ENCODE measurements at places on chromosomes 2 and 18.
A peak's percentile ranks its signal among the peaks of the same experiment; 100 is the strongest.

DNA sequence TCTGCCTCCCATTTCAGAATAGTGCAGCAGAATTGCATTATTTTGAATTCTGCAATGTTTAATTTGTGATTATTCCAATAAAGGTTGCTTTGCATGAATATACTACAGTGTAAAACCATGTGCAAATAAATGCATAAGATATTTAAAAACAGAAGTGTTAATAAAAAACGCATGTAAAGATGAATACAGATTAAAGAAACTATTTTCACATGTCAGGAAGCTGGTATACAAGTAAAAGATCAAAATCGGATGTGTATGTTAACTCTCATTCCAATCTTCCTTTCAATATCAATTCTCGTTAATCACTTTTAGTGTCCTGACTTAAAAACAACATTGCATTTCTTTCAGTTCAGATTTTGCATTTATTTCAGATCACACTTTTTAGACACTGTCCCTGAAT, 3.1 kb downstream of the MCEE start:
- DNase-seq, result no peak

DNA sequence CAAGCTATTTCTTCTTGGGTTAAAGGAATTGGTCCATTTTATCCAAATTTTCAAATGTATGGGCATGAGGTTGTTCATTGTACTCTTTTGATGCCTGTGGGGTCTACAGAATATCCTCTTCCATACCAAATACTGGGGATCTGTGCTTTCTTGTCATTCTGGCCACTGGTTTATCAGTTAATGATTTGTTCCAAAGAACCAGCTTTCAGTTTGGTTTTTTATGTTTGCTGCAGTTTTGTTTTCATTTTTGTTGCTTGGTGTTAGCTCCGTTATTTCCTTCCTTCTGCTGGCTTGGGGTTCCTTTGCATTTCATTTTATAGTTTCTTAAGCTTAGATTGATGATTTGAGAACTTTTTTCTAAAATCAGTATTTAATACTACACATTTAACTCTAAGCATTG, 45.5 kb downstream of the SLC66A2 start:
- DNase-seq, result no peak

- DNase-seq, result no peak
Observed at GRCh38 chr2:78928502-78928901, 97.0 kb upstream of the REG3G start.

- no peak for DNase-seq
Observed at GRCh38 chr2:187171318-187171717, 276.7 kb downstream of the CALCRL start.

DNA sequence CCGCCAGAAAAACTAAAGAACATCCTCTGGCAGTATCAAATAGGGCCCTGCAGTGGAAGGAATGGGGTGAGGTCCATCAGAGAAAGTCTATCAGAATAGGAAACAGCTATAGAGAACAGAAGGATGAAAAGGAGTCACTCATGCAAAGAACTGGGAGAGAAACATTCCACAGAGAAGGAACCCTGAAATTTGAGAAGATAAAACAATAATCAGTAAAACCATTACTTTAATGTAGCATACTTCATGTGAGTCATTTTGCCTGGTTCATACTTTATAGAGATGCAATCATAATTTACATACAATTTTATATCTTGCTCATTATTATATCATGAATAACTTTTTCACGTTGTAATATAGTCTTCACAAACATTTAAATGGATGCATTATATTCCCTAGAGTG, 402.2 kb downstream of the NCKAP5 start:
- DNase-seq, result no peak

GRCh38 chr2:23350041-23350791, 34.8 kb upstream of the KLHL29 start:
- DNase-seq, result no peak

GRCh38 chr2:111707700-111708099, 176.3 kb downstream of the ANAPC1 start:
- no peak for DNase-seq

- DNase-seq, result peak; percentile 28
Observed at GRCh38 chr2:143132355-143132754, 3.1 kb downstream of the ARHGAP15 start.

DNA sequence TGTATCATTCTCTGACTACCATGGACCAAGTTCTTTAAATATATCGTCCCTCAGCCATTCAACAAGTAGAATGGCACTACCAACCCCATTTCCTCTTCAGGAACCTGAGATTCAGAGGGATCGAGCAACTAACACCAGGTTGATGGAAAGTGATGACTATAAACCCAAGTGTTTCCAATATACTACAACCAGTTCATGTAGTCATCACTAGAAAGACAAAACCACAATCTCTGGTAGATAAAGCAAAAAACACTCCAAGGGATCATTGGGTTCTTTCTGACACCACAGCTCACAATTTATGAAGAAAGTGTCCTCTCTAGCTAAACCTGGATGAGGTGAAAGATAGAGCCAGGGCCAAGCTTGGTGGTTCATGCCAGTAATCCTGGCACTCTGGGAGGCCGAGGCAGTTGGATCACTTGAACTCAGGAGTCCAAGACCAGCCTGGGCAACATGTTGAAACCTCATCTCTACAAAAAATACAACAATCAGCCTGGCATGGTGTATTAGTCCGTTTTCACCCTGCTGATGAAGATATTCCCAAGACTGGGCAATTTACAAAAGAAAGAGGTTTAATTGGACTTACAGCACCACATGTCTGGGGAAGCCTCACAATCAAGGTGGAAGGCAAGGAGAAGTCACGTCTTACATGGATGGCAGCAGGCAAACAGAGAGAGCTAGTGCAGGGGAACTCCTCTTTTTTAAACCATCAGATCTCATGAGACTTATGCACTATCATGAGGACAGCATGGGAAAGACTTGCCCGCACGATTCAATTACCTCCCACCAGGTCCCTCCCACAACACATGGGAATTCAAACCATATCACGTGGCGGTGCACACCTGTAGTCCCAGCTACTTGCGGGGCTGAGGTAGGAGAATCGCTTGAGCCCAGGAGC, 2.2 kb downstream of the CD226 start:
- DNase-seq, result no peak

GRCh38 chr18:8324343-8325065, 284.7 kb upstream of the RAB12 start:
- DNase-seq, result no peak

DNA sequence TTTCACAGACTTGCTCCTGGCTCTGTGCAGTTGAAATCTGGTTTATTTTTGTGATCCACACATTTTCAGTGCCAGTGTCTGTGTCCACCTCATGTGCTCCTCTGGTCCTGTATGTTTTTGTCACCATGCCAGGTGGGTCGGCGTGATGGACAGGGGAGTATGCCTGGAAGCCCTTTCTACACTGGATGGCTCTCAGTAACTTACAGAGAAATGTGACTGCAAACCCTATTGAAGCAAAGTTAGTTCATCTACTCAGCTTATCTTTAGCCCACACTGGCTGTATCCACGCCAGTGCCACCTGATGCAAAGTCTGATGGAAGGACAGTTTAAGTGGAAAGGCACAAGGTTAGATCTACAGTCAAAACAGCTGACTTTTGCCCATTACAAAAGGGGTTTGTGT, 4.3 kb downstream of the IMPA2 start:
- no peak for DNase-seq

DNA sequence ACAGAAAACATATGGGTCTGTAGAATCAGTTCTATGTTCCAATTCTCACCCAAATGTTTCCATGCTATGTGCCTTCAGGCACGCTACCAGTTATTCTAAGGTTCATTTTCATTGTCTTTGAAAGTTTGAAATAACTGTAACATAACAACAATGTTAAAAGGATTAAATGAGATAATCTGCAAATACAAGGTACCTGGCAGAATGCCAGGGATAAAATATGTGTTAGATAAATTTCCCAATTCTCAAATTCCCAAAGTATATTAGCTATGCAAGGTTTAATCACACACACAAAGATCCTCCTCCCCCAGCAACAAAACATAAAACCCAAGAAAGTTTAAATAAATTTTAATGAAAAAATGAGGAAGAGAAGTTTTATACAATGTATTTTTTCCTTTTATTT, 261.2 kb downstream of the LRP1B start:
- no peak for DNase-seq

DNA sequence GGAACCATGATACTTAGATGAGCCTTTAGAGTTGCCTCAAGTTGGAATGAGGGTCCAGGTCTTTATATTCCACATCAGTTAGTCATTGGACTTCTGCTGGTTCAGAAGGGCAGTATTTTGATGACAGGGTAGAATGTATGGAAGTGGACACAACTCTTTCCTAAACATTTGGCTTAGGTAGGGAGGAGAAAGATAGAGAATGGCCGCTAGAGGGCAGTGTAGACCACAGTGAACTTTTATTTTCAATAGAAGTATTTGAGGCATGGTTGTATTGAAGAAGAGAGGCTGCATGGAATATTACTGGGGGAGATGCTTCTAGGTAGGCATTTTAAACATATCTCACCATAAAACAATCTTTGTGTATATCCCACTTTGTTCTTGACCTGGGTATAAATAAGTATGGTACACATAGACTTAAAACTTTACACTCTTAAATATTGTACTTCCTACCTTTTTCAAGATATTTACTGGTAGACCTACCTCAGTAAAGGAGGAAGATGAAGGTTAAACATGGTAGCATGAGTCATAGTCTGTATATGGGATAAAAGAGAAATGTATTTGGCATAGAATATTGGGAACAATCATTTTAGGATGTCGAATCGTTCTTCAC, 497.6 kb upstream of the FAM98A start:
- DNase-seq, result peak; percentile 34

DNA sequence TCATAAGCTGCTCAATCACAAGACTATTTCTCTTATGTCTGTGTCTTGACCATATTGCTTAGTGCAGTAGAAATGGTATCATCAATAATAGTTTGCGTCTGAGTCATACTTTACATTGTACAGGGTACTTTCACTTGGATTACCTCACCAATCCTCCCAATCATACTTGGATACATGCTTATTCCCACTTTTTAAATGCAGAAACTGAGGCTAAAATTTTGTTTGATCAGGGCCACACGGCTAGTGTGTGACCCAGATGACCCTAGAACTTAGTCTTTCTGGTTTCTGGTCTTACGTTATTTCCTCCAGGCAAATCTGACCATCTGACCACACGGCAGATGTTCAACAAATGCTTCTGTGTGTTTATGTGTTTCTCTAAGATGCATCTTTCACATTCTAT, 23.8 kb upstream of the CCL20 start:
- no peak for DNase-seq

- DNase-seq, result no peak
Observed at GRCh38 chr18:44517136-44517535, 163.6 kb upstream of the SETBP1 start.

GRCh38 chr2:236855866-236856847, 229.5 kb upstream of the COPS8 start:
- DNase-seq, result no peak

- peak; percentile 54 for DNase-seq
Observed at GRCh38 chr18:23967321-23968089, 47.0 kb upstream of the TTC39C start.

GRCh38 chr2:236871500-236872001, 214.1 kb upstream of the COPS8 start:
- peak; percentile 9 for DNase-seq

DNA sequence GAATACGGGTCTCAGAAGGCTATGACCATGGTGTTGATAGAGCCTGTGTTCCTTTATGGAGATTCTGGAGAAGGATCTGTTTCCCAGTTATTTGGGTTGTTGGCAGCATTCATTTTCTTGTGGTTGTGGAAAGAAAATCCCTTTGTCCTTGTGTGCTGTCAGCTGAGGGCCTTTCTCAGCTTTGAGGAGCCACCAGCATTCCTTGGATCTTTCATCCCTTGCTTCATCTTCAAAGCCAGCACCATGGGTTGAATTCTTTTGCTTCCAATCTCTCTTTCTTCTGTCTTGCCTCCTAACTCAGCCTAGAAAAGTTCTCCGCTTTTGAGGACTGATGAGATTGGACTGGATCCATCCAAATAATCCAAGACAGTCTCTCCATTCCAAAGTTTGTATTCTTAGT, 103.2 kb upstream of the MMADHC start:
- no peak for DNase-seq

DNA sequence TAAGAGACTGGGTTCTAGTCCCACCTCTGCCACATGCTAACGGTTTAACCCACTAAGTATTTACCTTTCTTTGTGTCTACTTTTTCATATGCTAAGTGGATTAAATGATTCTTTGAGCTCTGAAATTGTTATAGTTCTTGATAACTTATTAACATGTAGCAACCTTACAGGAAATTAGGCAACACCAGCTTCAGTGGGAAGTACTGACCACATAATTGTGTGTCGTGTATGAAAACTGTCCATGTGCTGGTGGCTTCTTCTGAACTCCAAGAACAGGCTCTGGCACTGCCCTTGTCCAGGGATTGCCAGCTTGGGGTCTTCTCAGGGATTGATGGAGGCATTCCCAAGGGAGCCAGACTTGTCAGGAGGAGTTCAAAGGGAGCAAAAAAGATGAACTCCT, 427.7 kb downstream of the TGIF1 start:
- DNase-seq, result no peak

DNA sequence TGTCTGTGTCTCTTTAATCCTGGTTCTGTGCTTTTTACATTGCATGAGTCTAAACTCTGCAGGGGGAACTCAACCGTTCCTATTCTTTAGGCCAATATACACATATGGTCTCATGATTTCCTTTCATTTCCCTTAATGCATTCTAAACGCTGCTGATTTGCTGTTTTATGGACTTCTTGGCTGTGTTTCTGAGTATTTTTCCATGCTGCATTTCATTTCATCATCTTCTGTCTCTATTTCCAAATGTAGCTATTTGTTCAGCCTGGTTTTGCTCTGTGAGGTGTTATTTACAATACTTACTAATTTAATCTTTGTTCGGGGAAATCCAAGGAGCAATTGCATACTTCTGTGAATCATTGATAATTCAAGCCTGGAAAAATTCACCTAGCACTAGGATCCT, 897.2 kb downstream of the TSN start:
- DNase-seq, result no peak
